Ascending aorta (tissue), 2 donors: ENCODE measurements at places on chromosomes 2 and 18.

GRCh38 chr18:57131782-57132181, 15.1 kb upstream of the BOD1L2 start:
- DNase-seq = no peak

- no peak for DNase-seq
Observed at GRCh38 chr2:118822572-118822971, 24.9 kb downstream of the EN1 start.

GRCh38 chr2:64649626-64650025, 4.1 kb downstream of the SERTAD2 start:
- no peak for DNase-seq

GRCh38 chr2:237497009-237497837, 10.2 kb downstream of the MLPH start:
- no peak for DNase-seq

DNA sequence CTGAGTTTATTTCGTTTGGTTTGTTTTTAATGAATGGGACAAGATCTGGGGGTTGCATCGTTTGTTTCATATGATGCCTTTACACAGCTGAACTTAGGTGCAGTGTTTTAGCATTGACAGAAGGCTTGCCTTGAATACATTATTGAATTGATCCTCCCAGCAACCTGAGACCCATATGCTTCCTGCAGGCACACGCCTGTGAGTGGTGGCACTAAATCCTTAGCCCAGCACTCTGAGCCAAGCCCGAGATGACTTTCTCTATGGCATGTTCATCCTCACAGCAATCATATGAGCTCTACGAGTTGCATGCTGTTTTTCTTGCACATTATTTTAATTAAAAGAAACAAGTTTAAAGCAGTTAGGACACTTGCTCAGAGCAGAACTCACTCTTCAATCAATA, 47.8 kb upstream of the AGAP1 start:
- no peak for DNase-seq
